Stomach (tissue), 19 donors: ENCODE measurements at places on chromosomes 7 and 10. TPM values are rescaled to one million over a fixed set of nuclear protein-coding genes. Genes with fewer than 3 reads are reported as not detected.

- H3K4me1 ChIP-seq, result no peaks in the 10 kb centered on the region
- H3K36me3 ChIP-seq, result peaks cover 40% of the 10 kb centered on the region
- no peak for DNase-seq
- H3K4me3 ChIP-seq, result no peak overlapping the region
- no peaks in the 10 kb centered on the region for H3K27me3 ChIP-seq
These were observed 242.4 kb downstream of the SFMBT2 start for GRCh38 chr10:7168414-7168813.

GRCh38 chr10:48501787-48502771 lies 102.8 kb downstream of the ARHGAP22 start:
- H3K27ac ChIP-seq, result no peak overlapping the region
- no peak overlapping the region for H3K4me3 ChIP-seq
- H3K27me3 ChIP-seq, result peaks cover 7% of the 10 kb centered on the region
- peak; percentile 14 for DNase-seq
- no peaks in the 10 kb centered on the region for H3K4me1 ChIP-seq

DNA sequence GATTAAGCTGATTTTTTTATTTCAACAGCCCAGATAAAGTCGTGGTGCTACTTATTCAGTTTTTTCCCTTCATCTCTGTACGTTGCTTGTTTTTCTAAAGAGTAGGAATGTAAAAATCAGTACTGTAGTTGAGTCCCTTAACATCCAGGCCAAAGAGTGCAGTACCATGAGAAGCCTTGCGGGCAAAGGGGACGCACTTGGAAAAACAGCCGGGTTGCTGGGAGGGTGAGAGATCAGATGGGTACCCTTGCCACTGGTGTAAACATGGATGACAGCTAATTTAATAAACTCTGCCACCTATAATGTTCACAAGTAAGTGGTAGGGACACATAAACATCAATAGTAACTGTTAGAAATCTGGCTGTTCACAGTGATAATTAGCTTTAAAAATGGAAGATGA lies 175.9 kb downstream of the POU6F2 start:
- H3K4me3 ChIP-seq, result no peak overlapping the region
- no peaks in the 10 kb centered on the region for H3K27me3 ChIP-seq
- no peaks in the 10 kb centered on the region for H3K4me1 ChIP-seq

DNA sequence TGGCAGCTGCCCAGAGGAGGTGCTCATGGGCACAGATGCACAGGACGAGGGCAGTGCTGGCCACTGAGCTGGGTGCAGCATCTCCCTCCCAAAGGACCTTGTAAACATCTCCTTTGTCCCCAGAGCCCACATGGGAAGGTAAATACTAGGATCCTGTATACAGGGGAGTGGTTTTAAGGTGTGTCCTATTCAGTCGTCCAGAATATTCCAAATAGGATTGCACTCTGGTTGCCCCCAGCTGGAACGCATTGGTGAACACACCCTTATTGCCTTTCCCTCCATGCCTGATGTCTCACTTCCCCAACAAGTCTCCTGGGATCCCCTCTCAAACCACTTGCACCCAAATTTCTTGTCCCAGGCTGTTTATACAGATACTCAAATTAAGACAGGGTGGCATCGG lies 152.0 kb upstream of the PCBD1 start:
- no peaks in the 10 kb centered on the region for H3K4me1 ChIP-seq
- no peak overlapping the region for H3K4me3 ChIP-seq
- H3K27ac ChIP-seq, result no peak overlapping the region
- no peaks in the 10 kb centered on the region for H3K36me3 ChIP-seq
- peaks cover 20% of the 10 kb centered on the region for H3K27me3 ChIP-seq
- no peak for DNase-seq

DNA sequence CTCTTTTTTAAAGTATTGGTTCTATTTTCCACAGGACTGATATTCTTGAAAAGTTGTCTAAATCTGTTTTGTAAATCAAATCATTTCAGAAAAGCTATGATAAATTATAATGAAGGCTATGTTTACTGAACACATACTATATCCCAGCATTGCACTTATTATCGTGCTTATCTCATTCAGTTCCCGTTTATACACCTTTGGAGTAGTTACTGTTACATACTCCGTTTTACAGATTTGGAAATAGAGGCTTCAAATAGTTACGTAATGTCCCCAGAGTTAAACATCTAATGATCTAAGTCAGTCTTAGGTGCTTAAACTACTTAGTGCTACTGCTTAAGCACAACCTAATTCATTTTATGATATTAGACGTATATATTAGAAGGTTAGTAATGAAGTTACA lies 1.2 kb downstream of the NUP205 start:
- H3K27me3 ChIP-seq, result no peaks in the 10 kb centered on the region
- H3K27ac ChIP-seq, result peak overlapping the region; percentile 92
- DNase-seq, result no peak
- peaks cover 12% of the 10 kb centered on the region for H3K4me1 ChIP-seq
- H3K36me3 ChIP-seq, result no peaks in the 10 kb centered on the region

DNA sequence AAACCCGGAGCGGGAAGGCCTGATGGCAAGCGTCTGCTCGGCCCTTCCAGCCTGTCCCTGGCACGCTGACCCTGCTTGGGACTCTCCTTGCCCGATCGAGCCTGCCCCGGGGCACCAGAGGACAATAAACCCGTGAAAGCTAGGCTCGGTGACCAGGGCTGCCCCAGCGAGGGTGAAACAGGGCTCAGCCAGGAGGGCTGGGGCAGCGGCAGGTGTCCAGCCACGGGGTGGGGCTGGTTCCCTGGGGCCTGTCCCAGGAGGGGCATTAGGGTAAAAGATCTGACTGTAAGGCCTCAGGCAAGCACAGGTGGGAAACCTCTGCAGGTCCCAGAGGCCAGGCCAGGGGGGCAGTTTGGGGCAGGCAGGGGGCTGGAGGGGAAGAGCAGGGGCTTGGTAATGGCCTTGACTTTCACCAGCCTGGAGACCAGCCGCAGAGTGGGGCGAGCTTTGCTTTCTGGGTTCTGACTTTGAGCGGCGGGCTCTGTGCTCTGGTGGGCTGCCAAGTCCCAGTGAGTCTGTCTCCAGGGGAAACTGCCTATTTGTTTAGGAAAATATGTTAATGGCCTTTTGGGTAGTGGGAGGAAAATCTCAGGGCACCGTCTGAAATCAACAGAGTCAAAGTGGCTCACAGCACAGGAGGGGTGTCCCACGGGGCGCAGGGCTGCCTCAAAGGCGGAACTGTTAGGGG lies 68.2 kb upstream of the INPP5A start:
- no peaks in the 10 kb centered on the region for H3K27me3 ChIP-seq
- H3K27ac ChIP-seq, result peak overlapping the region; percentile 43
- DNase-seq, result no peak
- H3K4me3 ChIP-seq, result no peak overlapping the region
- H3K4me1 ChIP-seq, result peaks cover 29% of the 10 kb centered on the region

DNA sequence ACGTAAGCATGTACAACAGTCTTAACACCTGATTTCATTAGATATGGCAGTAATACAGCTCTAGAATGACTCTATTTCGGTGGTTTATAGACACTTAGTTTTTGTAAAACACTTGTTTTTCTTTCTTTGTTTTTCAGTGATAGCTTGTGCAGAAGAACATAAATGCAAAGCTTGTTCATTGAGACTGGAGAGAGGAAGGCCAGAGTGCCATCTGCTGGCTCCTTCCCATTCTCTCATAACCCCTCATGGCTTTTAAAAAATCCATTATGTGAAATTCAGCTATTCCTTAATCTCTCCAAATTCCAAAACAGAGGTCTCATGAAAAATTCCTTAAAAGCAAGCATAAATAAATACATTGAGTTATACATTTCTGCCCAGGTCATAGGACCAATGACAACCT lies 76.3 kb downstream of the CACNB2 start:
- H3K27ac ChIP-seq, result no peak overlapping the region
- peaks cover 37% of the 10 kb centered on the region for H3K4me1 ChIP-seq
- no peaks in the 10 kb centered on the region for H3K36me3 ChIP-seq

DNA sequence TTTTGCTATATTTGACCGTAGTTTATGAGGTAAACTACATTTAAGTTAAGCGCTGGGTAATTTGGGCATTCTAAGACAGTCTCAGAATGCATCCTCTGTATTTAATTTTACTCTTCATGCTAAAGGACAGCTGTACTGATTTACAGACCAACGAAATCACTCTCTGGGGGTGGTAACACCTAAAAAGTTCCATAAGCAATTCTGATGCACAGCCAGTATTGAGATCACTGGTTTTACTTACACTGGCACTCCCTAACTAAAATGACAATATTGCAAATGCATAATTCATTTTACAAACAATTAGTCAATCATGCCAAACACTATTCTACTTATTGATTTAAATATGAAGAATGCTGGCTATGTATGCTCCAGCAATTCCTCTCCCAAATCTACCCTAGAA lies 102.3 kb downstream of the SRPK2 start:
- no peak for DNase-seq
- no peaks in the 10 kb centered on the region for H3K27me3 ChIP-seq
- H3K4me3 ChIP-seq, result no peak overlapping the region
- H3K4me1 ChIP-seq, result peaks cover 16% of the 10 kb centered on the region

DNA sequence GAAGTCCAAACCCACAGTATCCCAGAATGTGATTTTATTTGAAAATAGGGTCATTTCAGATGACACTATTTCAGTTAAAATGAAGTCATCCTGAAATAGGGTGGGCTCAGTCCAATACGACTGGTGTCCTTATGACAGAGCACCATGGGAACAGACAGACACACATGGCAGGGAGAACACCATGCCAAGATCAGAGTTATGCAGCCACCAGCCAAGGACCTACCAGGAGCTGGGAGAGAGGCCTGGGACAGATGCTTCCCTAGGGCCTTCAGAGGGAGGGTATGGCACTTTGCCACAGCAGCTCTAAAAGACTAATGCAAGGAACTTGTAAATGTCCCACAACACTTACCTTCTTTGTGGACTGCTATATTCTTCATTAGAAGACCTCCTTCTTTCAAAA lies 226.5 kb downstream of the NEBL start:
- H3K27me3 ChIP-seq, result no peaks in the 10 kb centered on the region
- H3K36me3 ChIP-seq, result no peaks in the 10 kb centered on the region
- no peaks in the 10 kb centered on the region for H3K4me1 ChIP-seq
- H3K4me3 ChIP-seq, result no peak overlapping the region

DNA sequence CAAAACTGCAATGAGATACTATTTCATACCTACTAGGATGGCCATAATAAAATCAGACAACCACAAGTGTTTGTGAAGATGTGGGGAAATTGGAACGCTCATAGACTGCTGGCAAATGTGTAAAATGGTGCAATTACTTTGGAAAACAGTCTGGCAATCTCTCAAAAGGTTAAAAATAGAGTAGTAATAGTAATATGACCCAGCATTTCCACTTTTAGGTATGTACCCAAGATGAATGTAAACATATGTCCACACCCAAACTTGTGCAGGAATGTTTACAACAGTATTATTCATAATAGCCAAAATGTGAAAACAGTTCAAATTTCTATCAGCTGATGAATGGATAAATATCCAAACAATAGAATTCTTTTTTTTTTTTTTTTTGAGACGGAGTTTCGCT lies 731.6 kb upstream of the ANKRD30A start:
- peaks cover 7% of the 10 kb centered on the region for H3K4me1 ChIP-seq
- H3K4me3 ChIP-seq, result no peak overlapping the region
- no peaks in the 10 kb centered on the region for H3K27me3 ChIP-seq
- no peak for DNase-seq

DNA sequence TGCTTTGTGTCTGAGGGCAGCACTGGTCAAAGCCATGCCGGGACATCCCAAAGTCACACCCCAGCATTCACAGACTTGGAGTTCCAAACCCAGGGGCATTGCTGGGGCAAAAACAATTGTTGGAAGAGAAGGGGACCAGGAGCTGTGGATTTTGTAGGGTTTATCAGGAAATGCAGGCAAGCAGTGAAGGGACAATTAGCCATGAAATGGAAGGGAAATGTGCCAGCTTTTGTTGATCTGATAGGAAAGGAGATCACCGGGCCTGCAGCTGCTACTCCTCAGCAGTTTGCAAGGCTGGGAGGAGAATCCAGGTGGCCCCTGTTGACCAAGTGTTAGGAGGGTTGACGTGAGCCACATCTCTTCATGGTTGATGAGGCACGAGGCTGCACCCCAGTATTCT lies 2.5 kb upstream of the BRI3 start:
- no peaks in the 10 kb centered on the region for H3K27me3 ChIP-seq
- H3K4me1 ChIP-seq, result peaks cover 57% of the 10 kb centered on the region
- no peak for DNase-seq
- H3K27ac ChIP-seq, result peak overlapping the region; percentile 45
- H3K4me3 ChIP-seq, result no peak overlapping the region

GRCh38 chr7:138872576-138872975 lies 74.6 kb upstream of the ATP6V0A4 start:
- no peaks in the 10 kb centered on the region for H3K4me1 ChIP-seq
- DNase-seq, result no peak
- H3K27me3 ChIP-seq, result no peaks in the 10 kb centered on the region
- peaks cover 31% of the 10 kb centered on the region for H3K36me3 ChIP-seq
- H3K27ac ChIP-seq, result no peak overlapping the region

DNA sequence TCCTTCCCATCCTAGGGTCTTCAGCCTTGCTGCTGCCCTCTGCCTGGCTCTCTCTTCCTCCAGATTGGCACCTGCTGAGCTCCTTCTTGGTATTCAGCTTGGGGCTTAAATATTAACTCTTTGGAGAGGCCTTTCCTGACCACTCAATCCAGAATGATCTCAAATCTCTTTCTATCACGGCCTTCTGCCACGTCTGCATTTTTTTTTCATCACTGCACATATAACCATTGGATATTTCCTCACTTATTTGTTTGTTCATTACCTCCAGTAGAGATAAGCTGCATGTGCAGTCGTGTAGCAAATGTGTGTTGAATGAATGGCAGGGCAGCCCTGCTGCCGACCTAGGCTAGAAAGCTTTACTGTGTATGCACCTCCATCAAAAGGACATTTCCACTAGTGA lies 51.6 kb upstream of the MPP7 start:
- no peaks in the 10 kb centered on the region for H3K36me3 ChIP-seq
- H3K4me3 ChIP-seq, result no peak overlapping the region
- no peak overlapping the region for H3K27ac ChIP-seq

GRCh38 chr10:125377368-125377767 lies 217.0 kb upstream of the CTBP2 start:
- no peak overlapping the region for H3K27ac ChIP-seq
- H3K27me3 ChIP-seq, result no peaks in the 10 kb centered on the region
- no peak overlapping the region for H3K4me3 ChIP-seq
- H3K36me3 ChIP-seq, result no peaks in the 10 kb centered on the region

DNA sequence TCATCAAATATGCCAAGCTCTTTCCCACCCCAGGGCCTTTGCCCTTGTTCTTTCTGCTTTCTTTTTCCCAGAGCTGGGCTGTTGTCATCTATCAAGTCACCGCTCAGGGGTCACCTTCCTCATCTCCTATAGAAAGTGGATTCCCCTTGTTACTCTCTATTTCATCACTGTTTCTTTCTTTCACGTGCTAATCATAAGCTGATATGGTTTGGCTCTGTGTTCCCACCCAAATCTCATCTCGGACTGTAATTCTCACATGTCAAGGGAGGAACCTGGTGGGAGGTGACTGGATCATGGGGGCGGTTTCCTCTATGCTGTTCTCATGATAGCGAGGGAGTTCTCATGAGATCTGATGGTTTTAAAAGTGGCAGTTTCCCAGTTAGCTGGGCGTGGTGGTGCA lies 17.0 kb upstream of the TIAL1 start:
- no peak overlapping the region for H3K27ac ChIP-seq
- H3K27me3 ChIP-seq, result no peaks in the 10 kb centered on the region
- H3K4me1 ChIP-seq, result peaks cover under 1% of the 10 kb centered on the region
- no peak overlapping the region for H3K4me3 ChIP-seq
- no peak for DNase-seq

The PCGF6 gene
- 13.2 TPM for total RNA-seq

The TBXAS1 gene
- 89.3 TPM for total RNA-seq

The ADRB1 gene
- total RNA-seq, result 0.58 TPM

The CRTAC1 gene
- 7.2 TPM for total RNA-seq
